ENCODE measurements at places on chromosomes 2 and 18.

DNA sequence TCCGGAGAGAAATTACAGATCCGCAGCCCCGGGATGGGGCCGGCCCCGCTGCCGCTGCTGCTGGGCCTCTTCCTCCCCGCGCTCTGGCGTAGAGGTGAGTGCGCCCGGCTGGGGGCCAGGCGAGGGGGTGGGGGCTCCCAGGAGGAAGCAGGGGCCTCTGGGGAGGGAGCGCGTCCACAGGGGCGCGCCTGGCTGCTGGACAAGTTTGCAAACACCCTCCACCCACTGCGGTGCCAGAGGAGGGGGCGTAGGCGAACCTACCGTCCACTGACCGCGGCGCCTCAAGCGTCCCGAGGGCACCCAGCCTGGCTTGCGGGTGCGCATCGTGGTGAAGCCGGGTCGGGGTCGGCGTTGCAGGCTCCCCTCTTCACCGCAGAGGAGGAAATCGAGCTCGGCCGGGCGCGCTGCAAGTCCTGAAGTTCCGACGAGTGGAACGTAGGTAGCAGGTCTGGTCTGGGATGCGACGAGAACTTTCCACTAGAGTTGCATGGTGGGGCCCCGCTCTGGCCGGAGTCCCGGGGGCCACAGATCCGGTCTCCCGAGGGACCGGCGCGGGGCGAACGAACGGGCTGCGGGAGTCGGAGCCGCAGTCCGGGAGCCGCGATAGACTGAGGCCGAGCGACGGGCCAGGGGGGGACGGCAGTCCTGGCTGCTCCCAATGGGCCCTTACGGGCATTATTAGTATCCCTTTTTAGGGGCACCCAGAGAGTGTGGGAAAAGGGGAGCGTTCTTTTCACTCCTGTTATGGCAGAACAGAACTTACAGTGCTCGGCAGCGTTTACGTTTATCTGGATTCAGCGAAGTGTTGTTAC is 502 bp downstream of the MERTK start:
- DNase-seq: no peak

- no peak for DNase-seq
Measured at GRCh38 chr2:201978333-201978732, 55.3 kb upstream of the FZD7 start.

- DNase-seq: no peak
Measured at GRCh38 chr2:54240515-54241469, 15.2 kb downstream of the TSPYL6 start.

GRCh38 chr2:29954316-29954715 is 32.9 kb upstream of the ALK start:
- DNase-seq: no peak

- DNase-seq: no peak
Measured at GRCh38 chr2:217286833-217287232, 427.0 kb upstream of the TNP1 start.

DNA sequence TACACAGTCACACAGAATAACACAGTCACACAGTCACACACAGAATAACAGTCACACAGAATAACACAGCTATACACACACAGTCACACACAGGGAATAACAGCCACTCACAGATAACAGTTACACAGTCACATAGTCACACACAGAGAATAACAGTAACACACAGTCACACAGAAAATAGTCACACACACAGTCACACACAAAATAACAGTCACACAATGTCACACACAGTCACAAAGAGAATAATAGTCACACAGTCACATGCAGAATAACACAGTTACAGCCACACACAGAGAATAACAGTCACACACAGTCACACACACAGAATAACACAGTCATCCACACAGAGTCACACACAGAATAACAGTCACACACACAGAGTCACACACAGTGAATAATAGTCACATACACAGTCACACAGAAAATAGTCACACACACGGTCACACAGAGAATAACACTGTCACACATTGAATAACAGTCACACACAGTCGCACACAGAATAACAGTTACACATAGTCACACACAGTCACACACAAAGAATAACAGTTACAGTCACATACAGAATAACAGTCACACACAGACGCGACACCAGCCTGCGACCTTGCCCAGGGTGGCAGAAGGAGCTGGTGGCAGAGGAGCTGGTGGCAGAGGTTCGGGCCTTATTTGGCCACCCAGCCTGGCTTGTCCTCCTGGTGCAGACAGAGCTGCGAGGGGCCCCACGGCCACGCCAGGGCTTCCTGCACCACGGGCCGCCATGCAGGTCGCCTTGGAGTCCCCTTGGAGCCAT is 51.3 kb downstream of the RAMP1 start:
- DNase-seq: no peak

- no peak for DNase-seq
Measured at GRCh38 chr2:136135921-136136906, 18.3 kb upstream of the CXCR4 start.

DNA sequence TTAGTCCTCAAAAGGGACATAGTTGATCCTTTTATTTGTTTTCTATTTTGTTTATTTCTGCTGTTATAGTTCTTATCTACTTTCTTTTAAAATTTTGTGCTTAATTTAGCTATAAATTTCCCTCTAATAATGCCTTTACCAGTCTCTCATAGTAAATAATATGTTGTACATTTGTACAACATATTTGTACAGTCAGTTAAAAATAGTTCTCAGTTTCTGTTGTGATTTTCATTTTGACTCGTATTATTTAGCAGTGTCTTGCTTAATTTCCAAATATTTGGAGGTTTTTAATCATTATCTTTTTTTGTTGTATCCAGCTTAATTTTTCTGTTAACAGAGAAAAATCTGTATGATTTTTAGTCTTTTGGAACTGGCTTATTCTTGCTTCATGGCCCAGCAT is 443.6 kb upstream of the TRIB2 start:
- no peak for DNase-seq

DNA sequence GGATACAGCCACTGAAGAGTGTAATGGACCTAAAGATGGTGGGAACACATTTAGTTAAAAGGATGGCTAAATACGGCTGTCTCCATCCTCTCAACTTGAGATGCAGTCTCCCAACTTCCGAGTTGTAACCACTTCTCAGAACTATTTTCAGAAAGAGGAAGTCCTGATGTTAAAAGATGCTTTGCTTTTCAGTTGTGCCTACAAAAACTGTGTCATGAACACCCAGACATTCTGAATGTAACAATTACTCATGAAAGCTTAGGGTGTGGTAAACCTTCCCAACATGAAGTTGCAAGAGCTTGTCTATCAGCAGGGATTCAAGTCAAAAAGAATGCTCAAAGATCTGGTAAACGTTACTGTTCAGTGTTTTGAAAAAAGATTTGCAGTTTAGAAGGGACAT is 147.9 kb downstream of the DOCK10 start:
- DNase-seq: no peak
